ENCODE measurements at places on chromosomes 4 and X.
A peak's percentile ranks its signal among the peaks of the same experiment; 100 is the strongest.

DNA sequence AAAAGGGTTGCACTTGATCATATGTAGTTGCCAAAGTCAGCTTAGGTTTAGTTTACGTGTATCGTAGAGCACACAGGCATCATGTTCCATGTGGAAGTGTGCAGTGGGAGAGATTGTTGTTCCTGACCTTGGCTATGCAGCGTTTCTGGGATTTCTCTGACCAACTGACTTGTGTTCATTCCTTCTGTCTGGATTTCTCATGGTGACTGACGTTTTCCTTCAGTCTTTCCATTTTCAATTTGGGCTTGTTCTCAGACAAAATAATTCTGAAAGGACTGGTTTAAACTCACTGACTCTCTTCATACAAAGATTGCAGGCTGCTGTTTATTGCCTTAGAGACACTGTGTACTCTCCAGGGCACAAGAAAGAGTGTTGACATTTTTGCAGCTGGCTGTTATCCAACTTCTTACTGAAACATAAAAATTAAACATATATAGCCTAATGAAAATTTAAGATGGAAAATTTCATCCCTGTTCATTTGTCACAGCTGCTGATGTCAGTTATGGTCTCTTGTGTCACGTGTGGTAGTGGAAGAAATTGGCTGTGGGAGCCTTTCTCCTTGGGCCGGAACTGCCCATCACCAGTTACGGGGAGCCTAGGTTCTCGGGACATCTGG is 95.4 kb downstream of the TNIP2 start:
- no peak for DNase-seq

- peak; percentile 36 for DNase-seq
These were observed 3.0 kb downstream of the RPL10 start for GRCh38 chrX:154401045-154401799.

DNA sequence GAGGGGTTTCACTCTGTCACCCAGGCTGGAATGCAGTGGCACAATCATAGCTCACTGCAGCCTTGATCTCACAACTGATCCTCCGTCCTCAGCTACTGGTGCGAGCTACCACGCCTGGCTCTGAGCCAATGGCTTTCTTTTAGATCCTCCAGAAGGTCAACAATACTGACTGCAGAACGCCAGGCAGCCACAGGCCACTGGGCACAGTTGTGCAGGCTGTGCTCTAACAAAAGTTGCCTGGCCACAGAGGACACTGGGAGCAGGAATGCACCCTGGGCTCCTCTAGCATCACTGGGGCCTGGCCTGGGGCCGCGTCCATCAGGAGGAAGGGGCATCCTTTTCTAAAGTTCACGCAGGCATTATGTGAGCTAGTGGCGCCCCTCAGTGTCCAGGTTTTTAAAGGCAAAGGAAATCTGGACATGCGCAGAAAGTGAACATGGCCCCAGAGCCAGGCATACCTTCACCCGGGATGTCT is 14.9 kb upstream of the PORCN start:
- no peak for DNase-seq

GRCh38 chr4:67581208-67581857 is 22.8 kb downstream of the STAP1 start:
- peak; percentile 18 for DNase-seq

DNA sequence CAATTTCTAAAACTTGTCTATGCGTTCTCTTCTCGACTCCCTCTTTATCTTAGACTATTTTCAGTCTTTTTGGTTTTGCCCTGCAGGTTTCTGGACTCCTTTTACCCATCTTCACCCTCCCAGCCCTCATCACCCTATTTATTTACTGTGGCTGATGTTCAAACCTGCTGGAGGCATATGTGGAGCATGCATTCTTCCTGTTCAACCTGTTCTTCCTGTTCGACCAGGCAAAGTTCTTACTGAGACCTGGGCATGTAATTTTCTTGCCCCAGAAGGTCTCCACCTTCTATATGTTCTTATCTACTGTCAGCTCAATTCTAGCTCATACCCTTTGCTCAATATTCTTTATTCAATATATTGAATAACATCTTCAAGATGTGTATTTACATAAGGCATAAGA is 69.4 kb upstream of the AGA start:
- DNase-seq = no peak

GRCh38 chrX:12929701-12930100 is 23.3 kb downstream of the TLR8 start:
- no peak for DNase-seq

DNA sequence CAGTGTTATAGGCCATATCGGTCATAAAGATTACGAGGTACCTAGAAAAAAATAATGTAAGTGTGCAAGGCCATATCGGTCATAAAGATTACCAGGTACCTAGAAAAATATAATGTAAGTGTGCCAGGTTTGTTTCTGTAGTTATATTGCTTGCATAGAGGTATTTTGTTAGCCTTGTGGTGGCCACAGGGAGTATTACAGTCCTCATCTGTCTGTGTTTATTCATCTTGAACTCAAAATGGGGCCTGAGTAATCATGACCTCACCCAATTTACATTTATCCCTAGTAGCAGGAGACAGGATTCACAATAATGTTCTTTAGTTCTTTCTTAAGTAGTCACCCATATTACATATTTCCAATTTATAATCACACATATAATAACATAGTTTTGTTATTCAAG is 459.7 kb downstream of the MID1IP1 start:
- peak; percentile 12 for DNase-seq

- no peak for DNase-seq
These were observed 13.2 kb downstream of the DGKQ start for GRCh38 chr4:960140-960635.

DNA sequence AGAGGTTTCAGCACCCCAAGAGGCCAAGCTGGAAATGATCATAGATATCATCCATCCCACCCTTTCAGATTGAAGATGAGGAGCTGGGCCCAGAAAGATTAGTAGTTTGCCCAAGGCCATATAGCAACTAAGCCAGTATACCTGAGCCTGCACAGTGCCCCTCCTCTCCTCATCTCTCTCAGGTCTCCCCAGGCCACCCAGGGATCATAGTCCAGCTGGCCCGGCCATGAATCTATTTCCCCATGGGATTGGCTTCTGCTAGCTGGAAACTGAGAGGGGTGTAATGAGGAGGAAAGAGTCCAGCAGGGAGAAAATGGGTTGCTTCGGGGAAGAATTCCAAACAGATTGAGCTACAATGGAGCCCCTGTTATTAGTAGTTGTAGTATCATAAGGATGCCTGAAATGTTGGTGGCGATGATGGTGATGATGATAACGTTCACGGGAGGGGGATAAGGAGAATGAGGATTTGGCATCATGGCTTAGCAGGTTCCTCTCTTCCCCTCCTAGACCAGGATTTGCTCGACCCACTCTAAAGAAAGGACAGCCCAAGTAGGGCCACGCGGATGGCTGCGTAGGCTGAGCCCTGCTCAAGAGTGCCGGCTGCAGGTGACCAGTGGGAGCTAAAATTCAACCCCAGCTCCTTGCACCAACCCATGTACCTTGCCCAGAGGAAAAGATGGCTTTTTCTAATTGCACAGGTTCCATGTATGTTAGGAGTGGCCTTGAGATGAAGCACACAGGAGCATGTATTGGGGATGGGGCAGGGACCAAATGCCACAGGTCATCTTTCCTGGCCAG is 117.8 kb upstream of the PJA1 start:
- DNase-seq = no peak

DNA sequence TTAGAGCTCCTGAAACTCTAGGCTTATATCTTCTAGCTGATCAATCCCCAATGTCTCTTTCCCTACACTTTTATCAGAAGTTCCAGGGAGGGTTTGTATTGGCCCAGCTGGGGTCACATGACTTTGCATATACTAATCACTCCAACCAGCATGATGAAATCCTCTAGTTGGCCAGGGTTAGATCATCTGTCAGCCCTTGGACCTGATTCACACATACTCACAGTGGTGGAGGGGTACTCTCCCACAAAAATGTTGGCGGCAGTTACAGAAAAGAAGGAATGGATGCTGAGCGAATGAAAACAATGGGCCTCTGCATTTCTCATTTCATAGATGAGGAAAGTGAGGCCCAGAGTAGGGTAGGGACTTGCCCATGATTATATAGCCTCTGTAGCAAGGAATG is 151.1 kb downstream of the PJA1 start:
- no peak for DNase-seq

- no peak for DNase-seq
These were observed 2315.7 kb upstream of the TENM3 start for GRCh38 chr4:179927473-179927872.

DNA sequence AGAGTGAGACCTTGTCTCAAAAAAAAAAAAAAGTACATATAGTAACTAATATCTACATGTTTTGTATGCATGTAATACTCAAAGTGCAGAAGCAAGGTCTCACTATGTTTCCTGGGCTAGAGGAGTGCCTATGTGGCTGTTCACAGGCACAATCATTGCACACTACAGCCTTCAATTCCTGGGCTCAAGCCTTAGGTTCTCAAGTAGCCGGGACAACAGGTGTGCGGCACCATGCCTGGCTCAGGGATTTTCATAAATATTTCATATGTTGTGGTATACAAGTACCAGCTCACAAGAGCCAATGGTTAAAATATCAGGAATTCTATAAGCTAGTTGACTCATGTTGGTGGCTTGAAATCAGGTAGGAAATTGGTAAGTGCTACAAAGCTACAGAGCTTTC is 94.8 kb downstream of the LARP7 start:
- DNase-seq = no peak

GRCh38 chr4:114780205-114780604 is 181.6 kb downstream of the UGT8 start:
- DNase-seq = no peak

DNA sequence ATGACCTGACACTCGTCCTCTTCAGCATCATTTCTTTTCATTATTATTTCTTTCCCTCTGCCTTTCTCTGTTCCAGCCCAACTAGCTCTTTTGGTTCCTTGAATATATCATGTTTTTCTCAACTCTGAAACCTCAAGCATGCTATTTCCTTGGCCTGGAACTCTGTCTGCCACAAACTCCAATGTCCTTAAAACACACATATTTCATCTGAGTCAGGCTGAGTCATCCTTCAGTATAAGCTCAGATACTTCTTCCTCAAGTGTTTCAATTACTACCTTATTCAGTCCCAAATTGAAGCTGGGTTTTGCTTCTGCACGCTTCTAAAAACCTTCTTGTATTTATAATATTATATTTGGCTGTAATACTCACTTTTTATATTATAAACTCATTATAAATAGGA is 424.2 kb downstream of the PDGFC start:
- no peak for DNase-seq

DNA sequence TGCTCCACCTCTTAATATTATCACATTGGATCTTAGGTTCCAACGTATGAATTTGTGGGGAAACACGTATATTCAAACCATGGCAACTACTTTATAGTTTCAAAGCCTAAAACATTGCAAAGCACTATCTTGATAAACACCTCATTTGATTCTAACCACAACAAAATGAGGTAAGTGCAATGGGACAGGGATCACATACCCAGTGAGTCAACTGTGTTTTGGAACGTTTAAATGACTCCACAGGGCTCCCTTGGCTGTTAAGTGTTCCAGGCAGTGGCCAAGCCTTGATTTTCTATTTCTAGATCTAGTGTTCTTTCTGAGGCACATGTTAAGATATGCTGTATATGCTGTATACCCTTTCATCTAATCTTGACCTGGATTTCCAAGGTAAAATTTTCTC is 54.5 kb upstream of the C1QTNF7 start:
- no peak for DNase-seq

- no peak for DNase-seq
These were observed 800.2 kb upstream of the TENM3 start for GRCh38 chr4:181443021-181443420.

DNA sequence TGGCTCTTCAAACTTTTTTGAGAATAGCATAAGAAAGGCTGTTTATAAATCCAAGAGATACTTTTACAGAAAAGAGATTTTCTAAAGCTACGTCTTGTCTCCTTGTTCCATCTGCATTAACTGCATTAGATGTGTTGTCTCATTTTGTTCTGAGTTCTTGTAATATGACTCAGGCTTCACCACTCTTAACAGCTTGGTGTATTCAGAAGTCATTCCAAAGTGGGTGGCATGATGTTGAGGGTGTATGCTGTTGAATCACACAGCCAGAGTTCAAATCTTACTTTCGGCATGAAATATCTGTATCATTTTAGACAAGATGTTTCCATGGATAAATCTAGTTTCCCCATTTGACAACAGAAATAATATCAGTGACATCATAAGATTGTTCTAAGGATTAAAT is 30.1 kb downstream of the SYTL5 start:
- no peak for DNase-seq

- no peak for DNase-seq
These were observed 600.6 kb downstream of the ANKRD50 start for GRCh38 chr4:124111922-124112321.

DNA sequence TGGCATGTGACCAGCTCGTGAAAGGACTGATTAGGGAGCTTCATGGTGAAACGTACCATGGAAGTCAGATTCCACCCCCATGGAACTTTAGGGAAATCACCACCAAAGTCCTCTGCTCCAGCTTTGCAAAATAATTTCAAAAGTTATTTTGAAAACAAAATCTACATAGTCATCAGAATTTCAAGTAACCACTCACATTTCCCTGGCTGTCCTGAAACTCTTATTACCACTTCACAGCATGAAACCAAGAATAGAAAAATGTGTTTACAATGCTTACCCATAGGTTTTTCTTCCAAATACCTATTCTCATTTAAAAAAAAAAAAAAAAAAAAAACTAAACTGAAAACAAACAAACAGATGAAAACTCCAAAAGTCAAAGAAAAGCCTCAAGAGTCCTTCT is 198.7 kb downstream of the PDGFRA start:
- DNase-seq = no peak

- no peak for DNase-seq
These were observed 115.5 kb downstream of the SOX3 start for GRCh38 chrX:140389331-140389730.
